Amniotic epithelial cell (primary cell): ENCODE measurements at places on chromosomes 4 and X.
A peak's percentile ranks its signal among the peaks of the same experiment; 100 is the strongest.

DNA sequence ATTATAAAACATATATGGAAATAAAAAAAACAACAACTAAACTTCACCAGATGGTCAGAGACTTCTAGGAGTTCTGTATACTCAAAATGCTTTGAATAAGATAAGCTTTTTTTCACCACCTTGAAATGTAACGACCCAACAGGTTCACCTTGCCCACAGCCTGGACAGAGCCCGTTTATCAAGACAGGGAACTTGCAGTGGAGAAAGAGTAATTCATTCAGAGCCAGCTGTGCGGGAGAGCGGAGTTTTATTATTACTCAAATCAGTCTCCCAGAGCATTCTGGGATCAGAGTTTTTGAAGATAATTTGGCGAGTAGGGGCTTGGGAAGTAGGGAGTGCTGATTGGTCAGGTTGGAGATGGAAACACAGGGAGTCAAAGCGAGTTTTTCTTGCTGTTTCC, 38.5 kb downstream of the AGA start:
- DNase-seq = peak; percentile 79

- no peak for DNase-seq
Observed at GRCh38 chrX:17441965-17442364, 67.0 kb downstream of the NHS start.

- DNase-seq = peak; percentile 72
Observed at GRCh38 chr4:2663275-2663674, 92.9 kb downstream of the TNIP2 start.

DNA sequence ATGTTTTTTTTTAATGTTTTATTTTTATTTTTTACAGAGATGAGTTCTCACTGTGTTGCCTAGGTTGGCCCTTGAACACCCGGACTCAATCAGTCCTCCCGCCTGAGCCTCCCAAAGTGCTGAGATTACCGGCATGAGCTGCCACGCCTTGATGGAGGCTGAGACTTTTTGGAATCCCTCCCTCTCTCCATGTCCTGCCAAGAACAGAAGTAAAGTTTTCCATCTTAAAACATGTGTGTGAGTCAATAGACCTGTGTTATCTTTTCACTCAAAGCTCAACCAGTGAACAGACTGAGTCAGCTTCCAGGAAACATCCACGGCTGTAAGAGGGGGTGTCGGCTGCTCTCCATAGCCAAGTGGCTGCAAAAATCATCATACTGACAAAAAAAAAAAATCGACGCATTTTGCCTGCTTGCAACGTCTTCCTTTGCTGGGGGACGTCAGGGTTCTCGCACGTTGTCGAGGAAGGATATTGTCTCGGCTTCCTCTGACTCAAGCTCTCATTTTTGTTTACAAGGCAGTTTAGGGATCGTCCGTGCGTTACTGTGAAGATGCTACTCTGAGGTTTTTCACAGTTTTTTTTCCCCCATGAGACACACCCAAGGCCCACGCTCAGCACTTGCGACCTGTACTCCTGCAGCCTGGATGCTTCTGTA, 10.0 kb upstream of the ASMTL start:
- DNase-seq = peak; percentile 81

- DNase-seq = no peak
Observed at GRCh38 chrX:130330146-130330545, 9.6 kb upstream of the SLC25A14 start.

DNA sequence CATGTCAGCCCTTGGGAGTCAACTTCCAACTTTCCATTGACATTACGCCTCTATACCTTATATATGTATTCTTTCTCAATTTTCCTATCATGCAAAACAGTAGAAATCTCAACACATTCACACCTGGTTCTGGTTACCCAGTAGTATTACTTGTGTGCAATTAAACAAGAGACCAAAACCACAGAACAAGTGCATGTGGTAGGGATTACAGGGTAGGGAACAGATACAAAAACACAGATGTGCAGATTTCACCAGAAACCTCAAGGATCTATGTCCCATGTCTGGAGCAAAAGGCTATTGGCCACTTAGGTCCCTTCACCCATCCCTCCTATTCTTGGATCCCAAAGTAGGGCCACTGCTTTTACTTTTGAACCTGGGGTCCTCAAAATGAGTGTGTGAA, 143.6 kb upstream of the ZCCHC13 start:
- no peak for DNase-seq

DNA sequence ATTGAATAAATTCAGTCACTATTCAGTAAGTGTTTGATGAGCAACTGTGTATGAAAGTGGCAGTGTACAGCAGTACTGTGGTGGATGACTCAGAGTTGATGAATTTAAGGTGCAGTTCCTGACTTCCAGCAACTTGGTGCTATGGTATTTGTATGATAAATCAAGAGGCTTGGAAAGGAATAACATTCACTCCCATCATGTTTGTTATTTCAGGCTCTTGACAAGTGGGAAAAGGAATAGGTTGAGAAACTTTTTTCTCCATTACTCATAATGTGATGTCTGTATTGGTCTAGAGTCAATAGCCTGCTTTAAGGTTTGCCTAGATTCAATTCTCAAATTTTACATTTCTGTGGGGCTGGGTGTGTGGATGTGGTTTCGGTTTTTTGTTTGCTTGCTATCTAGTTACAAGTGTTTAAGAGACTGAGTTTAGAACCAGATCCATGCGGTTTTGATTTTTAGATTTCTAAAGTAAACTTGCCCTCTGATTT, 35.1 kb upstream of the CYP2U1 start:
- DNase-seq = peak; percentile 99

DNA sequence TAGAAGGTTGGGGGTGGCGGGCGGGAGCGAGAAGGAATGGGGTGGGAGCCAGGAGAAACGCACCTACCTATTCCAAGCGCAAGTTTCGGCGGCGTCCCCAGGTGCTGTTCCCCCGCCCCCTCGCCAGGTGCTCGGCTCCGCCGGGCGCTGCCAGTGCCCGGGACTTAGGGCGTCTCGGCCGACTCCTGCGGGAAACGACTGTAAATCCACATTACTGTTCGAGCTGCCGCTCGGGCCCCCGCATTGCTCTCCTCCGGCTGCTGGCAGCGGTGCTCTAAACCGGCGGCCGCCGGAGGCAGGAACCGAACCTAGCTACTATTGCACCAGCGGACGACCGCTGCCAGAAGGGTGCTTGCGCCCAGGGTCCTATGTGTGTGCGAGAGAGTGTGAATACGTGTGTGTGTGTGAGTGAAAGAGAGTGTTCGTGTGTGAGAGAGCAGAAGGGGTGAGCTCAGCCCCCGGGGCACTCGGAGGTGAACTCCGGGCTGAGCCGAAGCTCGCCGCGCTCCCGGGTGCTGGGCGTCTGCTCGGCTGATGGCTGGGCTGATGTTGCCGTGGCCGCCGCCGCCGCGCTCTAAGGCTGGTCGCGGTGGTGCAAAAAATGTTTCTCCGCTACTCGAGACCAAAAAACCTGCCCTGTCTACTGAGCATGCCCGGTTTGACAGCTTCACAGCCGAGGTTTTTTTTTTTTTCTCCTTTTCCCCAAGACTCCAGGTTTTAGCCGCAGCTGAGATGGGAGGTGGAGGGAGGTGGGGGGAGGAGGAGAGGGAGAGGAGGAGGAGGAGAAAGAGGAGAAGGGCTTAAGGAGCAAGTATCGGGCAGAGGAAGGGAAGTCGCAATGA, 115.7 kb upstream of the TEX13C start:
- no peak for DNase-seq

- no peak for DNase-seq
Observed at GRCh38 chr4:141684785-141685184, 48.4 kb downstream of the IL15 start.

GRCh38 chrX:4935401-4935800, 1222.0 kb upstream of the PRKX start:
- DNase-seq = no peak

DNA sequence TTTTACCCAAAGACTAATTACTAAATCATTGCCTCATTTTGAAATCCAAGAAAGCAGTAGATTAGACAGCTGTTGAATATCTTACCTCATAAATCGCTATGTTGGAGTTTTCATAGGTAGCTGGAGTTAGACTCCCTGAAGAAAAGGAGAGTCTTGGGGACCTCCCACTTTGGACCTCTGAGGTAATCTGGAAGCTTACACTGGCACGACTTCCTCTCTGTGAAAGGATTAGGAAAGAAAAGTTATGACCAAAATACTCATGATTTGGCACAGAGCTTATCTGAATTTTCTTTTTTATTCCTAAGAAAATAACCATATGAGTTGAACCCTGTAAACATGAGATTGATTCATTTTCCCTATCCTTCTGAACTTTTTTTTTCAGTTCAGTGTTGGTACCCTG, 40.6 kb downstream of the GUCY2F start:
- no peak for DNase-seq

DNA sequence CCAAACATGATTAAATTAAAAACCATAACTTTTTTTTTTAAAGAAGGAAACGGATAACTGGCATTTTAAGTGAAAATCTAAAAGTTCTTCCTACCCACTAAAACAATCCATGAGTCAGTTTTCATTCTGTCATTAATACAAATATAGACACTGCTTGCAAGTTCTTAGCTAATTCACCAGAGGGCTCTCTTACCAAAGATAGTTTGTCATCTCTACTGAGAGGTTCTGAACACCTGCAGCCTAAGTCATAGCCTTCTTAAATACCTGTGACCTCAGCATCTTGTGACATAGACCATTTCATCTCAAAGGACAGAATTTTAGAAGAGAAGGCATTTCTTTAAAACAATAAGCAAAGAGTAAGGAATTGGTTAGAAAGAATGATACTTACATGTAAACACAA, 65.3 kb upstream of the FAM120C start:
- DNase-seq = peak; percentile 54
